ENCODE measurements at places on chromosomes 6 and 20.

DNA sequence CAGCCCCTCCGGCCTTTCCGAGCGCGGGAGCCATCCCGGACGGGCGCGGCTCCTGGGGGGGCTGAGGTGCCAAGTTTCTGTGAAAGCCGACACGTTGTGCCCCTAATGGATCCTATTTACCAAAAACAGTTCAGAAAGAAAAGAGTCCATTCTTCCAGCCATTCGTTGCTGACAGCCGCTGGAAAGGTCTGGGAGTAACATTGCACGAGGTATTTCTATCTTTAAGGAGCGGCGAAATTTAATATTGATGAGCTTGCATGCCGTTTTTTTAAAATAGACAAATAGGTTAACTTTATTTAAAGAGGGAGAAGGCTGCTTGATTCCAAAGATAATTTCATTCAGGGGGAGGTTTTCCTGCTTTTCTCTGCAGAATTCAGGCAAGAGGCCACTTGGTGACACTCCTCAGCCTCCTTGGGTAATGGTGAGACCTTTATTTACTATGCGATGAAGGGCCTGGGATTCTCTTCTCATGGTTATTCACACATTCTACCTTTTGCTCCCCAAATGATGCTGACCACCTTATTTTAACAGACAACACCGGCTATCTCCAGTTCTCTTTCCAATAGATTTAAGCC lies 988 bp downstream of the TIAM2 start:
- no peak for DNase-seq

DNA sequence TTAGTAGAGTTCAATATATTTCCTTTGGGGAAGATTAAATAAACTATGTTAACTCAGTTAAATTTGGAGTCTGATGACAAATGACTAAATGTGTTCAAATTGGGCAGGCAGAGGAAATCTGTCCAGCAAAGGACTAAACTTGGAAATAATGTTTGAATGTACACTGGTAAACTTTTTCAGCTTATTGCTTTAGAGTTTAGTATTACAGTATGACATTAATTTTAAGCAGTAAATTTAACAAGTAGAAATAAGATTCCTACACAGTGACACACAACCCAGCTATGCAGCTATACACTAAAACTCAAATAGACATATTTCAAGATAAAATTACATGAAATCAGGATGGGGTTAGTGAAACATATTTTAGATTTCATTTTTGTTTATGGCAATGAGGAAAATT lies 42.6 kb upstream of the HDGFL1 start:
- DNase-seq: no peak

DNA sequence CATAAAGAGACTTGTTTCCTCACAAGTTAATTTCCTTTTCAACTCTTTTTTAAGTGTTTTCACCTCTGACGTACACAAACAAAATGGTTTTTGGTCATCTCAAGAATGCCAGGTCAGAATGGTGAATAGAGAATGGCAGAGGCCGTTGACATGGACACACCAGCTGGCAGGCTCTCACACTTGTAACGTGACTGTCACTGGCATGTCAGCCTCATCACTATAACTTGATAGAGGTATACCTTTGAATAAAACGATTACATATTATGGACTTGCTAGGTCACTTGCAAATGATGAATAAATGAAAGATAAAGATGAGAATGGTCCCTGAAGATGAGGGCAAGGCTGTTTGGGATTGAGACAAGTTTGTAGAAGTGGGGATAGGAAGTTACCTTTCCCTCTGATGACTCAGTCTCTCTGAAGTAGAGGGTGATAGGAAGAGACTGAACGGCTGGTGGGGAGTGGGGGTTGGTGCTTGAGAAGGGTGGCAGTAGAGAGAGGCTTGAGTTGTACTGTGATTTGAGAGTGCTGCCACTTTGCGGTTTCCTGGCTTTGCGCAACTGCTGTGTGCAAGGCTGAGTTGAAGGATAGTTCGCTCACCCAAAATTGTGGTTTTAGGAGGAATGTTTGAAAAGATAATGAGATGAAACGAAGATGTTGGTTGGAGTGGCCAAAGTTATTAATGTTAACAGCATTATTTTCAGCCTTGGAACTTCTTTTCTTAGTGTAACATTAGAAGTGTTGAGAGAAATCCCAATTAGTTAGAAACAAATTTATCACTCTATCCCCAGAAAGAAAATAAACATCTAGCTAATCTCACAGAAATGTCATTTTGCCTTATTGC lies 30.3 kb downstream of the TBPL1 start:
- no peak for DNase-seq

- DNase-seq: no peak
Measured at GRCh38 chr20:20207872-20208271, 155.5 kb downstream of the CFAP61 start.

DNA sequence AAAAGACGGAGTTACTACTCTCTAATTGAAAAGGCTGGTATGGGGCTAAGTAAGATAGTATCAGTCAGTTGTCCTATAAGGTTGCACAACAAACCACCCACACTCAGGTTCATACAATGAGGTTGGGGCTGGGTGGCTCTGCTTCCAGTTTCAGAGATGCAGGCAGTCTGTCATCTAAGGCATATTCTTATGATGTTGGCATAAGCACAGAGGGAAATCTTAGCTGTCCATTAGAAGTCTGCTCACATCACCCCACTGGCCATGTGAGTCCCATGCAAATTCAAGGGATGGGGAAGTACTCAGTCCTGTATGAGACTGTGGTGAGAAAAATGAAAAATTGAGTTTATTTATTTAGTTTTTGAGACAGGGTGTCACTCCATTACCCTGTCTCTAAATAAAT lies 118.6 kb downstream of the LAMP5 start:
- DNase-seq: no peak

DNA sequence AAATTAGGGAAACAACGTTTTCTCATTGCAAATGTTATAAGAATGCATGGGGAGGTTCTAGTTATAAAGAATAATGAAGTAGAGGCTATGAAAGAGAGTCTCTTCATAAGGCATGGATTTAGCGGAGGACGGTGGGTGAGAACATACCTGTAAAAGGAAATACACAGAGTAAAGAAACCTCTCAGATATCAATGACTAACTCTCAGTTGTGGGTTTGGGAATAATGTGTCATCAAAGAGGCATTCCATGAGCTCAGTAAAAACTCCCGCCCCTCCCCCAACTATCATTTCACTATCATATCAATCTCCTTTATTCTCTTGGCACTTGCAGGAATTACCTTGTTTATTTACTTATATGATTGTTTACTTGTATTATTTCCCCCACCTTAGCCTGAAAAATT lies 695.4 kb downstream of the PTPRT start:
- no peak for DNase-seq

Measured in CMK (cell line).